ENCODE measurements at places on chromosomes 16 and 17.

DNA sequence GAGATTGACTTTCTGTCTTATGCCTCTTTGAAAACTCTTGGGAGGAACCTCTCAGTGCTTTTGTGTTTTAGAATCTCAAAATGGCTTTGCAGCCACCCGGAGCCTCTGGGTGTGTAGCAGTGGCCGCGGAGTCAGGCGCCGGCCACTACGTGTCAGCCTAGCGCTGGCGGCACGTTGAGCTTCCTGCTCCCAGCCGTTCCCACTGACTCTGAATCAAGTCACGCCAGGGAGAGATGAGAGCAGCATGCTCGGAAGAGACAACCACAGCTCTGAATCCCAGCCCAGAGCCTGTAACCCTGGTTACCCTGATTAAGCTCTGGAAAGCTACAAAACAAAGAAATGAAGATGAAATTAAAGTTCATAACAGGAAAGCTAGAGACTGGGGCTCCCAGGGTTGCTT lies 97.4 kb upstream of the CACNG5 start:
- no peak for DNase-seq

DNA sequence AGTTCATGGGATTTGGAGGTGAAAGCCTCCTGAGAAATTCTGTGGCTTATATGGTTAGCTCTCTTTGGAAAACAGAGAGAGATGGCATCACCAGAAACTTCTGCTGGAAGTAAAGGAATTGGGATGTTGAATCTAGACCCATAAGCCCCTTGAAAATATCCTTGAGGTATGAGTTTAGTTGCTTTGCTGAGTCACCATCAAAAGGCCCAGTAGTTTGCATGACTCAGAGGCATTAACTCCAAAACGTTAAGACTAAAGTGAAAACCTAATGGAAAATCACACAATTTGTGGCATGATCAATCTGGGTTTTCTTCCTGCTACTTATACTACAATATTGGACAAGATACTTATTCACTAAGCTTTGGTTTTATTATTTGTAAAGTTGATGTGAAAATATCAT lies 349.2 kb upstream of the SALL1 start:
- no peak for DNase-seq

- DNase-seq: no peak
Measured at GRCh38 chr17:50675627-50676026, 32.1 kb downstream of the ANKRD40 start.

GRCh38 chr17:43609613-43610385 lies 51.9 kb downstream of the MEOX1 start:
- DNase-seq: no peak

DNA sequence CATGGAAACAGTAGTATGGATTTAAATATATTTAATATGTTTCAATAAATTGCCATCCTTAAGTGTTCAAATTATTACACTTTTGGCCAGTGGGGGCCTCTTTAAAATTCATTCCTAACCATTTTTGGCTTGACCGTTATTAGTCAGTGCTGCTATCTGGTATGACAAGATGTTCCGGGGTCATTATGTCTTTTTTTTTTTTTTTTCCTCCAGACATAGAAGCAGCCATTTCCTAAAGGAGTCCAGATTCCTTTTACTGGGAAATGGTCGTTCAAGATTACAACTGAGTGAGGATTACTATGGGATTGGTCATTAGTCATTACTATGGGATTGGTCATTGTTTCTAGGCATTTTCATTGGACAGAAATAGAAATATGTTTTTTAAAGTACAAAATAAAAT lies 53.4 kb downstream of the NF1 start:
- no peak for DNase-seq

GRCh38 chr17:80432961-80433550 lies 18.1 kb downstream of the ENDOV start:
- no peak for DNase-seq

DNA sequence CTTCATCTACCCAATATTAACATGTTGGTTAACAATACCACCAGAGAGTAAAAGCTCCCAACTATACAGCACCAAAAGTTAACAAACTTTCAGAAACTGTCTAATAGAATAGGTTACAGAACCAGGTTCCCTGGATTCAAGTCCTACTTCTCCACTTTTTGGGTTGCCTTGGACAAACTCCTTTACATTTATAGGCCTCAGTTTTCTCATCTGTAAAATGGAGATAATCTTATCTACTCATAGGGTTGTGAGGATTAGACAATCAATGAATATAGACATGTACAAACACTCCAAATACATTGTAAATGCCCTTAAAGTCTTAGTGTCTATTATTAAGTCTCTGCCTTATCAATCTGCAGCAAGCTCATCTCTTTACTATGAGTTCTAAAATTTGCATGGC lies 435.2 kb downstream of the ZFHX3 start:
- DNase-seq: no peak

- DNase-seq: no peak
Measured at GRCh38 chr17:16155536-16155935, 59.8 kb downstream of the NCOR1 start.

GRCh38 chr17:39393736-39394135 lies 7.7 kb downstream of the FBXL20 start:
- no peak for DNase-seq

DNA sequence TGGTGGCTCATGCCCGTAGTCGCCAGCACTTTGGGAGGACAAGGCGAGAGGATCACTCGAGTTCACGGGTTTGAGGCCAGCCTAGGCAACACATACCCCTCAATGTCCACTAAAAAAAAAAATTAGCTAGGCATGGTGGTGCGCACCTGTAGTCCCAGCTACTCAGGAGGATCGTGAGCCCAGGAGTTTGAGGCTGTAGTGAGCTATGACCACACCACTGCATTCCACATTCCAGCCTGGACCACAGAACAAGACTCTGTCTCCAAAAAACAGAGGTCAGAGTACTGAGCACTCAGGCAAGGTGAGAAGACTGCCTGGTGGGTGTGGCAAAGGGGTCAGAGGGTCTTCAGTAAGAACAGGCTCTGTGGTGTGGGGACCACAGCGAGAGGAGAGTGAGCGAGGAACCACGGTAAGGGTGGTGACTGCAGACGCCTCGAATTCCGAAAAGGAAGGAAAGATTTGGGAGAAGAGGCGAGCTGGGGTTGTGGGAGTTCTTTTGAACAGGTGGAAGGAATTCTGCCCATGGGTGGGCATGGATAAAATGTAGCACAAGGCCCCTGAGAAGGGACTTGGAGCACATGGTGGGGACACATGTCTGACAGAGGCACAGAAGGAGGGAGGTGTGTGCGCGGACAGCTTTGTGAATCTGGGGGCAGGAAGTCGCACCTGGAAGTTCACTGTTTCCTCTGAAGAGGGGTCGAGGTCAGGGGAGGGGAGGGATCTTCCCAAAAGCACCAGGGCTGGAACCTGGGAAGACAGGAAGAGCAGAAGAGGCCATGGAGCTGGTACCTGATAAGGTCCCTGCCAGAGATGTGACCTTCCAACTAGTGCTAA lies 134.6 kb downstream of the PARN start:
- no peak for DNase-seq

- DNase-seq: peak; percentile 34
Measured at GRCh38 chr16:28189245-28189644, 22.5 kb downstream of the XPO6 start.

- no peak for DNase-seq
Measured at GRCh38 chr17:8186446-8186786, 3.6 kb downstream of the BORCS6 start.

GRCh38 chr16:53034306-53034705 lies 18.4 kb downstream of the CHD9NB start:
- no peak for DNase-seq

- no peak for DNase-seq
Measured at GRCh38 chr17:76075364-76076145, 974 bp downstream of the GALR2 start.

DNA sequence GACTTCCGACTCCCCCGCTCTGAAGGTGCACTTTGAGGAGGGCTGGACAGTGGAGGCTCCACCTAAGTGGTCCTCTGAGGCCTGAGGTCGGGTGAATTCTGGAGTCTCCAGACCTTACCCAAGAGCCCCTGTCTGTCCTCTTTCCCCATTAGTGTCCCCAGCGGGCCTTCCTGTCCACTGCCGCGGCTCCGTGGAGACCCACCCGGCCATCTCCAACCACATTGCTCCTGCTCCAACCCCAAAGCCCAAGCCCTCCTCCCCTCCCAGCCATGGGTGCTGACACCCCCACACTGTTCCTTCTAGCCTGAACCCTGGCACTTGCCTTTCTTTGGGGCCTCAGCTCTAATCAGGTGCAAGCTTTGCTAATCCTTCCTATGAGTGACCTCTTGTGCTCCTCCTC lies 283.1 kb upstream of the TNRC6C start:
- DNase-seq: no peak

- DNase-seq: no peak
Measured at GRCh38 chr16:10995565-10995964, 51.2 kb downstream of the CLEC16A start.

Measured in activated naive CD8-positive, alpha-beta T cell treated with anti-CD3 and anti-CD28 coated beads for 36 hours (primary cell).